ENCODE measurements at places on chromosomes 7 and 10.

- no peak for ATAC-seq
Observed at GRCh38 chr10:86652361-86653202, 1.8 kb upstream of the OPN4 start.

GRCh38 chr10:43362191-43362839, 9.1 kb upstream of the FXYD4 start:
- peak; percentile 98 for ATAC-seq

GRCh38 chr7:128030654-128031611, at the start of gene LRRC4:
LRRC4 (minus strand) TSS chr7:128031437; CDS start chr7:128030640, 797 bp downstream.
- ATAC-seq = peak; percentile 5

GRCh38 chr10:114379631-114380041, 24.7 kb downstream of the AFAP1L2 start:
- ATAC-seq = no peak

DNA sequence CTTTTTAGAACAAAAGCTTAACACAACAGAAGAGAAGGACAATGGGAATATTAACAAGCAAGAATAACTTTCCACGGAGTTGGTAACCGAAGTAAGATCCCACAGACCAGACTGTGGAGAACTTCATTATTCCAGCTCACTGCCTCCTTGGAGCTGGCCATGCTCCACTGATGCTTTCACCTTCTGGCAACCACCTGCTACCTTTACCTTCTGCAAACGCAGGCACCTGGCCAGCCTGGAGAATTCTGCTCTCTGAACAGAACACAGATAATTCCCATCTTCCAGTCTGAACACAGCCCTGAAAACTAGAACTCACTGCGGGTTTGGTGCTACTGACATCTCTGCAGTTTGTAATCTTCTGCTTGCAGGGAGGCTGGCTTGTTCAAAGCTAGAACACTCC, 66.5 kb downstream of the JAZF1 start:
- no peak for ATAC-seq

GRCh38 chr10:98457721-98458120, 11.0 kb upstream of the HPS1 start:
- no peak for ATAC-seq

GRCh38 chr7:126856691-126857291, 395.9 kb downstream of the GRM8 start:
- ATAC-seq = no peak

DNA sequence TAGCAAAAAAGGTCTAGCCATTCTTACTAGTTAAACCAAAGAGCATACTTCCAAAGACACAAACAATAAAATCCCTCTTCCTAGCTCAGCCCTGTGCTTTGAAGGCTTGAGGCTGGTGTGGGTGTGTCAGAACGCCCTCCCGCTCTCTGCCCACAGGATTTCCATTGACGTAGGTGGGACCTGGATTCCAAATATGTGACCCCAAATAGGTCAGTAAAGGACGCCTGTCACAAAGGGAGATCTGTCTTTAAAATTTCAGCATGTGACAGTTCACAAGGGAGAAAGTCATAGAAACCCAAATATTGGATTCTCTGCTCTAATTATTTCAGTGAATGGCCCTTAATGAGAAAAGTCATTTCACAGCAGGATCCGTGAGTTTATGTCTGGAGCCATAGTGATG, 39.9 kb upstream of the LYZL1 start:
- ATAC-seq = no peak

DNA sequence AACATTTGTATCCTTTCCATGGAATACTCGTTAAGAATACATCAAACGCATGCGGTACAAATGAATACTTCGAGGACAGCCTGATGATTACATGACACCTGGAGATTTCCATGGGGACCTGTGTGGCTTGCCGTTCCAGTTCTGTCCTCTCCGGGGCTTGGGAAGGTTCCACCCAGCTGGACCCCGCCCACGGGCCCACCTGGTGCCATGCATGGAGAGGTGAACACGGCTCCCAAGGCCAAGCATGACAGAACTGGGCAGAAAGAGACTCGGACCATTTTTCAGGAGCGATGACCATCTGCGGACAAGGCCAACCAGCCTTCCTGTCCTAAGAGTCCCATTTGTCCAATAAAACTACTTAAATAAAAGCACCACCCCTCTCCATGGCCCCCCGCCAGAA, 80.1 kb downstream of the TEX36 start:
- ATAC-seq = no peak

DNA sequence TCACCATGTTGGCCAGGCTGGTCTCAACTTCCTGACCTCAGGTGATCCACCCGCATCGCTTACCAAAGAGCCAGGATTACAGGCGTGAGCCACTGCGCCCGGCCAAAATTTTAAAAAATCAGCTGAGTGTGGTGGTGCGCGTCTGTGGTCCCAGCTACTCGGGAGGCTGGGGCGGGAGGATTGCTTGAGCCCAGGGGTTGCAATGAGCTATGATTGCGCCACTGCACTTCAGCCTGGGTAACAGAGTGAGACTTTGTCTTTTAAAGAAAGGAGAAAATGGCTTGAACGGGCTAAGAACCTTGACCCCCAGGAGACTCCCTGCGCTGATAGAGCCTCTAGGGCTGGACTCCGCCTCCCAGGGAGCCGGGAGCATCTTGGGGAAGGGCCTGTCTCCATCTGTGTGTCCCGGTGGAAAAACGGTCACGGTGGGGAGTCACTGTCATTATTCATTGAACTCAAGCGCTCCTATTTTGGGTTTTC, 760 bp upstream of the KCTD7 start:
- ATAC-seq = peak; percentile 12

GRCh38 chr7:114921631-114922025, 266 bp upstream of the MDFIC start:
- ATAC-seq = no peak

DNA sequence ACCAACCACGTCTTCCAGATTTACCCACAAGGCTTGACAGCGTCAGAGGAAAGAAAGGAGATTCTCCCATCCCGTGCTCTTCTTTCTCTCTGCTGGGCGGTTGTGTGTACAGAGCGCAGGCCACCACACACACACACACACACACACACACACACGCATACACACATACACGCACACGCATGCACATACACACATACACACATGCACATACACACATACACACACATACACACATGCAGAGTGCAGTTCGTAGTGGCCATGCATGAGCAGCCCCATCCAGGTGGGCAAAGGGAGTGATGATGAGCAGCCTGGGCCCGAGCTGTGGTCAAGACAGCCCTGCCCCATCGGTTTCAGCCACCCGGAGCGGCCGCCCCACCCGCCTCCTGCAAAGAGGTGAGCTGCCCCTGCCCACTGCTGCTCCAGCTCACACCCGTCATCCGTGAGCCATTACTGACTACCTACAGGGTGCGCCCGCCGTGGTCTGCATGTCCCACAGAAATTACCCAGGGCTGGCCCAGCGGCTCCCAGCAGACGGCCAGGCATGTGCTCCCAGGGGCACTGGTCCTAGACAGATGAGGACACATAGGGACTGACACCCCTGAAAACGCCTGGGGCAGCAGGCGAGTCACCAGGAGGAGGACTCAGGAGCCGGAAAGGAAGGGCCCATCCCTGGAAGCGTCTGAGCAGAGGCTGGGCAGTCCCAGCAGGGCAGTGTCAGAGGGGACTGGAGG, 69.6 kb downstream of the ASB13 start:
- peak; percentile 52 for ATAC-seq

GRCh38 chr7:101950450-101951119, 133.2 kb downstream of the CUX1 start:
- ATAC-seq = no peak

DNA sequence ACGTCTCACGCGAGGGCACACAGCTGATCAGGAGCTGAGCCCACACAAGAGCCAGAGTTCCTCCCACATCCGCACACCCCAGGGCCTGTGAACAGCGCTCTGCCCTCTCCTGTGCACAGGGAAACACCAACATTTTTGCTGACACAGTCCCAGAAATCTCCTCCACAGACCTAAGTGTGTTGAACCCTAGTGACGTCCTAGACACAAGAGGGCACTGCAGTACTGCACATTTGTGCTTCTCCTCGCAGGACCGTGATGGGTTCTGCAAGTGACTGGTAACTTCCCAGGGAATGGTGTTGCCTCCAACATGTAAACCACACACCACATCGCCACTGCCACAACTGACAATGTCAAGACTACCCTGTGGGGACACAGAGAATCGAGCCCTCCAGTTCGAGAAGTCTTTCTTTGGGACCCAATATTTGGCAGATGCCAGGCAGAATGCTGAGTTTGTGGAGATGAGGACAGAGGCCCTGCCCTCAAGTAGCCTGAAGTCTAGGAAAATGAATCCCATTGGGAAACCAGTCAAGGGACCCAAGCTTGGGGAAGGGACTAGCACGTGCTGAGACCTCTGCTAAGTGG, 170.3 kb downstream of the PAXIP1 start:
- no peak for ATAC-seq

DNA sequence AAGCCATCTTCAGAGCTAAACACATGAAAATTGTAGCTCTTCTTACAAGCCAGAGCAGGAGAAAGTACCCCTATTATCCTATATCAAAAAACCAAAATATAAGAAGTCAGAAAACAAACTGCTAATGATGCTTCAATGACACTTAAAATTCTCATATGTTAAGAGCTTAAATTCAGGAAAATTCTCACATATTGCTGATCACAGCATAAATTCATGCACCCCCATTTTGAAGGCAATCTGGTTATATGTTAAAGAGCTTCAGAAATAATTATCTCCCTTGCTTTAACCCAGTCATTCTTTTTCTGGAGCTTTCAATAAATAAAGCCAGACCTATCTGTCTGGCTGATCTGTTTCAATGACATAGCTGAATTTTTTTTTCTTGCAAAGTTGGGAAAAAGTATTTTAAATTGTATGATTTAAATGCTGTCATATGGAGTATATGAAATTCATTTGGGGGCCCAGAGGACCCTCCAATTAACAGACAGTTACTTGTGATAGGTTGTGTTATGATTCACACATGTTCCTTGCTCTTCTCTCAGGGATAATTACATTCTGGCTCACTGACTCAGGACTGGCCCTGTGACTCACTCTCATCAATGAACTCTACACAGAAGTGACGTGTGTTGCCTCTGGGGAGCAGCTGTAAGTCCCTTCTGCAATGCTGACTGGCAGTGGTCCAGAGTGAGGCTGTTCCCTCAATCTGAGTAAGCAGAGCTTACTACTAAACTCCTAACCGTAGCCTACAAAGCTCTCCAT, 85.2 kb downstream of the HGF start:
- peak; percentile 100 for ATAC-seq

DNA sequence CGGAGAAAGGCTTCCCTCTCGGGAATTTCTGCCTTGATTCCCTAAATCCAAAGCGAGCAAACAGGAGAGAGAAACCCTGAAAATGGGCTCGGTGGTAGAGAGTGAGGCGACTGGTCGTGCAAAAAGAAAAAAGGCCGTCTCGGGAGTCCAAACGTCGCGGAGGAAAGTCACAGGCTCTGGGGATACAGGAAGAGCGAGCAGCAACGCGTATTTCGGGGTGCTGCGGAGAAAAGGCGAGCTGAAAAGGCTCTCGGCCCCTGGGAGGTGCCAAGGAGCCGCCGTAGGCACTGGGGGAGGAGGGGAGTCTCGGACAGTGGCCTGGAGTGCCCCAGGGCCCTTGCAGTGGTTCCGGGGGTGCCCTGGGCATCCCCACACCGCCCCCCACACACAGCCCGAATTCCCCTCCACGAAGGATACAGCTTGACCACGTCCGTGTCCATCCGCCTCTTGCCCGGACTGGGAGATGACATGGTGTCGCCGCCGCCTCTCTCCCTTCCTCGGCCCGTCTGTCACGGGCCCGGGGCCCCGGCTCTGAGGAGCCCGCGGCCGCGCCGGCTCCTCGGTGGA, 591 bp downstream of the UBE2H start:
- no peak for ATAC-seq

DNA sequence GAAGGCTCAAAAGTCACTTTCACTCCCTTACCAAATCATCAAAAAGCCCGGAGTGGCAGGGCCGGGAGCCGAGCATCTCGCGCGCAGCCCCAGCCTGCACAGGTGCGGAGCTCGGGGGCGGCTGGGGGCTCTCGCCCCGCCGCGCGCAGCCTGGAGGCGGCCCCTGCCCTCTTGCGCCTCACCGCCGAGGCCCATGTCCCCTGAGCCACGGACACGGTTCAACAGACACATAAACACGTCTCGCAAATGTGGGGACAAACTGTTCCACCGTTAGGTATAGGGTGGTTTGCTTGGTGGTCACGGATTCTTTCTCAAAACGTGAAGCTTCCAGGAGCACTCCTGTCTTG, 700 bp downstream of the GSAP start:
- ATAC-seq = peak; percentile 36

DNA sequence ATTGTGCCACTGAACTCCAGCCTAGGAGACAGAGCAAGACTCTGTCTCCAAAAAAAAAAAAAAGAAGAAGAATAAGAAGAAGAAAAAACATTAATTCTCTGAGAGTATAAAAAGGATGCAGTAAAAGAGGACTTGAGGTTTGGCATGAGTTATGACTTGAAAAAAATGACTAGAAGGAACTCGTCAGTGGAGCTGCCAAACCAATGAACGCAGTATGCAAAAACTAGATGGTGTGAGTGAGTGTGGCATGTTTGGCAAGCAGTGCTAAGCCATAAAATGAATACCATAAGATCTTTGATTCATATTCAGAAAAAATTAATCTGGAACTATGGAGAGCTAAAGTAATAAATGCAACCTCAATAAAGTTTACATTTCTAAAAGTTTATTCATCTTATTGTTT, 68.6 kb upstream of the MEOX2 start:
- no peak for ATAC-seq

DNA sequence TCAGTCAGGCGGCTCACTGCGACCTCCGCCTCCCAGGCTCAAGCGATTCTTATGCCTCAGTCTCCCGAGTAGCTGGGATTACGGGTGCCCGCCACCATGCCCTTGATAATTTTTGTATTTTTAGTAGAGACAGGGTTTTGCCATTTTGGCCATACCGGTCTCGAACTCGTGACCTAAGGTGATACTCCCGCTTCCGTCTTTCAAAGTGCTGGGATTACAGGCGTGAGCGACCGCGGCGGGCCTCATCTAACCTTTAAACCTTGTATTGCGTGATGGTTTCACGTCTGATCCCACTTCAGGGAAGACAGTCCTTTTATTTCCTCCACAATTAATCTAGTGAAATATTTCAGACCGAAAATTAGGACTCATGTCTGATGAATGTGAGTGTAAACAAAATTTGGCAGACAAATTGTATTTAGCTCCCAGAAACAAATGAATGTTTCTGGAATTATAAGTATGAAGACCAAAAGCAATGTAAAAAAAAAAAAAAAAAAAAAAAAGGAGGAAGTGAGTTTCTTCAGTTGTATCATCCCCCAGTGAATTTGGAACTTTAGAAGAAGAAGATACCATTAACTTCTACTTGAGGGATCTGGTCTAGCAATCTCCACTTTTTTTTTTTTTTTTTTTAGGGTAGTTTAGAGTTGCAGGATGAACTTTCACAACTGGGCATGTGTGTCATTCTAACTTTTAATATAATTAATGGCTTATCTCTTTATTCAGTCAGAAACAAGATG, 1.6 kb downstream of the NUP42 start:
- ATAC-seq = no peak

All from motor neuron (in vitro differentiated cells).